Cardiac muscle cell (in vitro differentiated cells and primary cell): ENCODE measurements at places on chromosomes 2 and 18.

GRCh38 chr18:50410008-50410407 lies 35.2 kb downstream of the SKA1 start:
- DNase-seq, result no peak

DNA sequence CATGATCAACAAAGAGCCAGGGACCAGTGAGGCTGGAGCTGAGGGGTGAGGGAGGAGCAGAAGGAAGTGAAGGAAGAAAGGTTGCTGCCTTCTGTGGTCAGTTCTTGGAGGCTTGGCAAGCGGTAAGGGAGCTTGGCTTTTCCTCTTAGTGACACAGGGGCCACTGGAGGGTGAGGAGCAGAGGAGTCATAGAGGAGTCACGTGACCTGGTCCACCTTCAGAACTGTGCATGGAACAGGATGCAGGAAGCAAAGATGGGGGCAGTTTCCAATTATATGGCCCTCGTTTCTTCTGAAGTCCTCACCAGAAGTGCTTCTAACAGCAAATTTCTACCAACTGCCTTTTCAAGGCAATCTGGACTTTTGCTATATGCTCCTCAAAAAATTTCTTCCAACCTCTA lies 326.9 kb upstream of the SMIM21 start:
- no peak for DNase-seq

GRCh38 chr18:79603321-79604204 lies 76.0 kb upstream of the CTDP1 start:
- DNase-seq, result no peak

DNA sequence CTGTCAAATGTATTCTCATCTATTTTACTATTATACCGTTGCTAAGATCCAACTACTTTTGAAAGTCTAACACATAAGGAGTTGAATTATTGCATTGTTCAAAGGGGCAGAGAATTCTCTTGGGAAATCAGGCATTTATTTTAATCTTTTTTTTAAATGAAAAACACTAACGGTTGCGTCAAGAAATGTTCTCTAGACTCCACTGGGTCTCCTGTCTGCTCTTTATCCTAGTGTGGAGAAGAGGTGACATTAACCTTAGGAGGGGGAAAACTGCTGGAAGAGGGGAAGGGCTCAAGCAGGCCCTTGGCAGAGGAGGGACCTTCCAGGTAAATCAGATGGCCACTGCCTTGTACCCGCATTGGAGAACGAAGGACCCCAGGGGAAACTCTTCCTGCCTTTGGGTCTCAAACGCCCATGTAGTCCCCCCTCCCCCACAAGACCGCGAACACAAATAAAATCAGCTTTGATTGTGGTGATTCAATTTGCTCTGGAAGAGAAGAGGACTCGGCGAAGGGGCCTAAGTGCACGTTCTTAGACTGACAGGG lies 1.1 kb upstream of the APCDD1 start:
- no peak for DNase-seq
